ENCODE measurements at places on chromosomes 6 and 20.

- DNase-seq = no peak
Observed at GRCh38 chr6:135075018-135075417, 20.4 kb upstream of the HBS1L start.

- DNase-seq = no peak
Observed at GRCh38 chr20:39574061-39574460, 611.9 kb downstream of the DHX35 start.

DNA sequence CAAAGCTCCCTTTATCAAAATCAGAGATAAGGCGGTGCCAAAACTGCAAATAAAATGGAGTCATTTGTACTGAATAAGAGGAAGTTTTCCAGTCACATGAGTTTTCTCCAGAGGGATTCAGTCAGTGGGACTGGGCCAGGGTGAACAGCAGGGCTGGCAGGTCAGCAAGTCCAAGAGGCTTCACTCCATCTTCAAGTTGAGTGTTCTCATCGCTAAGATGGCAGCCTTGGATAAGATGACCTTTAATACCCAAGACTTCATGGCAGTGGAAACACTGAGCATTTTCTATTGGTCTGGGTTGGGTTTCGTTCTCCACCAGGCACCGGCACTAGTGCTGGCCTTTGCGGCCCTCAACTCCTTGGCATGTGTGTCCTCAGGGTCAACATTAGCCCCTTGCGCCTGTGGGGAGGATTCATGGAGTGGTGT lies 29.3 kb upstream of the IGF2R start:
- no peak for DNase-seq

DNA sequence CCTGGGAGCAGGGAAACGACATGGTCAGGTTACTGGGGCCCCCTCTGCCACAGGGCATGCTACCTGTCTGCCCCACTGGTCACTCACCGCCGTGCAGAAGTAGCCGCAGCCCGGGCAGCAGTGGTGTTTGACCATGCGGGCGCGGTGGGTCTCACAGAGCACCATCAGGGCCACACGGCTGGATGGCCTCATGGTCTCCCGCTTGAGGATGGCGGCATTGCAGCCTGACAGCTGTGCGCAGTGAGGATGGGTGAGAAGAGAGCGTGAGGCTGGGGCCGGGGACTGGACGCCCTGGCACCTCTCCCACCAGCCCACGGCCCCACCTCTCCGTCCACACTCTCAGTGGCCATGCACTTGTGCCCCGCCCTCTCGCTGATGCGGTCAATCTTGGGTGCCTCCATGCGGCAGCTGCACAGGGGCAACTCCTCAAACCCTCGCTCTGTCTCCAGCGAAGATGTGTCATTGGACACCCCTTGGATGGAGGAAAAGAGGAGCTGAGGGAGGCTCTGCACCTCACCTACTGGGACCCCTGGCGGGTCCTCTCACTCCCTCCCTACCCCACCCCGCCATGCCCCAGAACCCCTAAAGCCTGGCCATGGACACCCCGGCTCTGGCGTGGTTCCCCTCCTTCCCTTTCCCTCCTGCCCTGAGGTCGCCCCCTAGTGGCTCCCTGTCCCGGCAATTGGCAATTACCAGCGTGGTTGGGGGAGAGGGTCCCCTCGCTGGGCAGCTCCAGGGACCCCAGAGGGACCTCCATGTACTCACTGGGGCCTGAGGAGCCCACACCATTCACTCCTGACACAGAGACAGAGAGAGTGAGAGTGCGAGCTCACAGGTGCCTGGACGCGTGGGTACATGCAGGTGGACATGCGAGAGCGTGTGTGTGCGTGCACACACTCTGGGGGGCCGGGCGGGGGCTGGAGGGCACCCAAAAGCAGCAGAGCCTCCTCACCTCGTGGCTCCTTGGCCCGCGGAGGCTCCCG lies 8.9 kb downstream of the EHMT2 start:
- peak; percentile 39 for DNase-seq

GRCh38 chr6:5639193-5639592 lies 367.5 kb downstream of the NRN1 start:
- DNase-seq = no peak

DNA sequence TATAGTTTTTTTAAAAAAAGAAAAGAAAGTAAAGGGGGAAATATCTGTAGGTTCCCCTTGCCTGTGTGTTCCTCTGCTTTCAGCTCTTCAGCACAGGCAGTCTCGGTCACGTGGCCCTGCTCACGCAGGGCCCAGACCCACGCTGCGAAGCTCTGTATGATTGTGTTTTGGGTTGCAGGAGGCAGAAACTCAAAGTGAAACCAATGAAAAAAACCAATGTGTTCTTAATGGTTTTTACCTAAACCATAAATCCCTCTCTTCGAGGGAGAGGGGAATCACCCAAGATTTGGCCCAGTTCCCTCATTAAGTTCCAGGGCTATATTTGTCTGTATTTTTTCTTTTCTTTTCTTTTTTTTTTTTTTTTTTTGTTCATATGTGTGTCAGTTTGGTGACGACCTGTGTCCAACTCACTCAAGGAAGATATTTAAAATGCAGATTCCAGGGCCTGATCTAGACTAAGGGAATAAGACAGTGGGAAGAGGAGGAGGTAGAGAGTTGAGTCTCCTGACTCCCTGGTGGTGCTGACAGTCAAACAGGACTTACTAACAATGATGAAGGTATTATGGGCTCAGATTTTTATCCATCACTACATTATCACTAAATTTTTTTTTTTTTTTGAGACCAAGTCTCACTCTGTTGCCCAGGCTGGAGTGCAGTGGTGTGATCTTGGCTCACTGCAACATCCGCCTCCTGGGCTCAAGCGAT lies 33.8 kb upstream of the RREB1 start:
- DNase-seq = peak; percentile 66

- no peak for DNase-seq
Observed at GRCh38 chr6:138572167-138572875, 73.0 kb upstream of the NHSL1 start.

DNA sequence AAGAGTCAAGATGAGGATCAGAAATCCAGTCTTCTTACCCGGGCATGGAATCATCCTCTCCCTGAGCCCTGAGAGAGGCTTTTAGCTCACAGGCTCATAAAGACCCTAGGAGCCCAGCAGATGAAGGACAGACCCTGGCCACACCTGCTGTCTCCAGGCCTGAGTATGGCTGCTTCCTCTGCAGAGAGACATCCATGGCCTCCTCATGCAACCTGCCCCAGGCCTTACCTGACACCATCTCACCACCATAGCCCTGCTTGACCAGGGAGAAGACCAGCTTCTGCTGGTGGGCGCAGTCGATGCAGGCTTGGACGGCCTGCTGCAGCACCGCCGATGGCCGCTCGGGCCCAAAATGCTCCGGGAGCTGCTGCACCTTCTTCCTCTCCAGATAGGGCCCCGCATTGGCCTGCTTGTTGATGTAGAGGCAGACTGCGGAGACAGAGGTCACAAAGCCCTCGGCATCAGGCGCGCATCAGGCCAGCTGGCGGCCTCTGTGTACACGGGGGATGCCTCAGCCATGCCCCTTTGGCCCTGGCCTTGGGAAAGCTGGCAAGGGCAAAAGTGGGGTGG lies 77.6 kb downstream of the SCML4 start:
- DNase-seq = no peak

DNA sequence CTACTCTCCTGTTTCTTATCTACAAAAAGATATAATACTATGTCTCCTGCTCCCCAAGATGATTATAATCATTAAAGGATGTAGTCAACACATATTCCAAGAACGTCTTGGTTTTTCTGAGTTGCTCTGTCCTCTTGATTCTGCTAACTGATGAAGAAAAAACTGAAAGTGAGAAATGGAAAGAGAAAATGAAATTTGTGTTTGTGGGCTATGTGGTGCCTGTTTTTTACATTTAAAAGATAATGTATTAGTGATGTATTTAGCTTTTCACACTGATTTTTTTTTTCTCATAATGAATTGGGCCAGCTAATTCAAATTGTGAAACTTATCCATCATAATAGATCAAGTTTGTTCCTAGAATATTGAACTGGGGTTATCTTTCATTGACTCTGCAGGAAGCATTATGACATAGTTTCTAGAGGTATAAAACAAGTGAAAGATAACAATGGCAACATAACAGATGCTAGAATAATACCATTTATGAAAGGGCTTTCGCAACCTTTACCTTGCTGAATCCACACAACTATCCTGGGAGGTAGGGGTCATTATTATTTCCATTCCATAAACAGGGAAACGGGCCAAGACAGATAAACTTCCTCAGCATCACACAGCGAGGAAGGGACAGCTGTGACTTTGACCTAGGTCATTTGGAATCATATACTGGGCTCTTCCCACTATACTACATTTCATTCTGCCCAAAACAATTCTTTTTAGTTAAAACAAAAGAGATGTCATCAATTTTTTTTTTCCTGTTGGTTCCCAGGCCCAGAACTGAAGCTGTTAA lies 336.7 kb downstream of the GJA1 start:
- DNase-seq = no peak

DNA sequence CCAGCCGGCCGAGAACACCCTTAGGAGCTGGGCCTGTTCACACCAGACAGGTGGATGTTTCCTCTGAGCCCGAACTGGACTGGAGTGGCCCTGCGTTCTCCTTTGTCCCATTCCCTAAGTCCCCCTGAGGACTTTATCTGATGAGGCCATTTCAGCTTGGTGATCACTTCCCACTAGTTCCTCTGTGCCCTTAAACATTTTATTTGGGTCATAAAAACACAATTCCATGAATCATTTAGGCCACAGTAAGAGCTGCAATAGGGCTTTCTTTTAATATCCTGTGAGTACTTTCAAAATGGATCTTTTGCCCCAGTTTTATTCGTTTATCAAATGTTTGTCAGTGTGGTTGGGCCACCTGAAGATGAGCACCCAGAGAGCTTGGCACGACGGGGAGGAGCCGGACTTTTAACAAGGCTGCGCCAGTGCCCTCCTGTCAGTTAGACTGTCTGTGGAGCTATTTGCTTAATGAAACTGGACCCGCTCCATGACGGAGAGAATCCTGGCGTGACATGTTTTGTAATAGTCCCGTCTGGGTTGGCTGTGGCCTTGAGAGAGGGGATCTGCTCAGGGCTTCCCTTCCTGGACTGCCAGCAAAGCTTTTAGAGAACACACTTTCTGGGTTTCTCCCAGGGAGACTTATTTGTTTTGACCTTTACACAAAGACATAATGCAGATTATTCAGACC lies 53.5 kb downstream of the ZDHHC14 start:
- no peak for DNase-seq

- peak; percentile 77 for DNase-seq
Observed at GRCh38 chr6:142845624-142846458, 99.1 kb downstream of the HIVEP2 start.

- no peak for DNase-seq
Observed at GRCh38 chr6:117327149-117328004, 62.0 kb downstream of the VGLL2 start.

DNA sequence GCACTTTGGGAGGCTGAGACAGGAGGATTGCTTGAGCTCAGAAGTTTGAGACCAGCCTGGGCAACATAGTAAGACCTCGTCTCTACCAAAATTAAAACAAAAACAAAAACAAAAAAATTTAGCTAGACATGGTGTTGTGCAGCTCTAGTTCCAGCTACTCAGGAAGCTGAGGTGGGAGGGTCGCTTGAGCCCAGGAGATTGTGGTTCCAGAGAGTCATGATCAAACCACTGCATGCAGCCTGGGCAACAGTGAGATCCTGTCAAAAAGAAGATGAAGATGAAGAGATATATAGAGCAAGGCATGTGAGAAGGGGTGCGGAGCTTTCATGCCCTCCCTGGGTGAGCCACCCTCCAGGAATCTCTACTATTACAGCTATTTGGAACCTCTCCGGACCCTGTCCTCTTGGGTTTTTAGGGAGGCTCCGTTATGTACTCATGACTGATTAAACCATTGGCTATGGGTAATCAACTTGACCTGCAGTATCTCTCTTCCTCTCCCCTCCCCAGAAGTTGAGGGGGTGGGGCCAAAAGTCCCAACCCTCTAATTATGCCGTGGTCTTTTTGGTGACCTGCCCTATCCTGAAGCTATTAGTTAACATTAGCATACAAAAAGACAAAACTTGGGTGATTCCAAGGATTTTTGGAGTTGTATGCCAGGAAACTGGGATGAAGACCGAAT lies 9.0 kb downstream of the POLH start:
- peak; percentile 42 for DNase-seq

All from CD4-positive, alpha-beta T cell treated with Interleukin-4 for 1 hour (primary cell).